ENCODE measurements at places on chromosomes 11 and 22.

DNA sequence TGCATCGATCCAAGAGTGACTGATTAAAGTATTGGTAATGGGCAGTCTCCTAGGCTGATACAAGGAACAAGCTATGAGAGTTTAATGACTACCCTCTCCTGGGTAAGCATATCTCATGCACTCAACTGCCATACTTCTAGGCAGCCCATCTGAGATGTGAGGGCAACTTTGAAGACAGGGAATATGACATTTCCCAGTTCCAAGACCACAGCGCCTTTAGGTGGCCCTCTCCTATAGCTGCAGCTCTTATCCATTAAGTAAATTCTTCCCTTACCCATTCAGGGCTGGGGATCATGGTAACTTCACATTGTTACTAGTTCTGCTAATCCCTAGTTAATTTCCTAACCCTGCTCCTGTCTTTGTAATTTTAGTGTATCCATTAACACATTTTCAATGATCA is 157.3 kb upstream of the CTSC start:
- H3K27me3 ChIP-seq = no peaks in the 10 kb centered on the region
- no peaks in the 10 kb centered on the region for H3K36me3 ChIP-seq
- no peak for DNase-seq
- H3K4me1 ChIP-seq = no peaks in the 10 kb centered on the region
- no peak overlapping the region for H3K4me3 ChIP-seq

DNA sequence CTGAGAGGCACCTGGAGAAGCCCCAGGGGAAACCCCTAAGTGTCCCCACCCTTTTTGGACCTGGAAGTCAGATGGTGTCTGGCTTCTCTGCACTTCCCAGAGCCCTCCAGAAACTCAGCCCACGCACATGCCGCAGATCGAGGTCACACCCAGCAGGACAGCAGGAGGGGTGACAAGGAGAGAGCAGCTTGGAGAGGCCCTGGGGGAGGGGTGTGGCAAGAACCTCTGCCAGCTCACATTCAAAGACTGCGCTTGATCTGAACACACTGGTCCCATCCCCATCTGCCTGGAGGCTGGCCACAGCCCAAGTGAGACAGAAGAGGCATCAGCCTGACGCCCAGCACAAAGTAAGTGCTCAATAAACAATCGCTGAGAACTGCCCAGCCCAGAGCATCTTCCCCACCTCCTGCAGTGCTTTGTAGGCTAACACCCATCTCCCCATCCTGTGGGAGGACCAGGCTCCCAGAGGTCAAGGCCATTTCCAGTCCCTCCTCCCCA is 21.4 kb downstream of the TMPRSS6 start:
- H3K36me3 ChIP-seq = no peaks in the 10 kb centered on the region
- H3K4me3 ChIP-seq = no peak overlapping the region
- peaks cover 5% of the 10 kb centered on the region for H3K4me1 ChIP-seq
- H3K27me3 ChIP-seq = no peaks in the 10 kb centered on the region
- DNase-seq = no peak

- no peaks in the 10 kb centered on the region for H3K36me3 ChIP-seq
- DNase-seq = no peak
- no peaks in the 10 kb centered on the region for H3K4me1 ChIP-seq
Measured at GRCh38 chr11:84384731-84385130, 1098.6 kb upstream of the CCDC90B start.

DNA sequence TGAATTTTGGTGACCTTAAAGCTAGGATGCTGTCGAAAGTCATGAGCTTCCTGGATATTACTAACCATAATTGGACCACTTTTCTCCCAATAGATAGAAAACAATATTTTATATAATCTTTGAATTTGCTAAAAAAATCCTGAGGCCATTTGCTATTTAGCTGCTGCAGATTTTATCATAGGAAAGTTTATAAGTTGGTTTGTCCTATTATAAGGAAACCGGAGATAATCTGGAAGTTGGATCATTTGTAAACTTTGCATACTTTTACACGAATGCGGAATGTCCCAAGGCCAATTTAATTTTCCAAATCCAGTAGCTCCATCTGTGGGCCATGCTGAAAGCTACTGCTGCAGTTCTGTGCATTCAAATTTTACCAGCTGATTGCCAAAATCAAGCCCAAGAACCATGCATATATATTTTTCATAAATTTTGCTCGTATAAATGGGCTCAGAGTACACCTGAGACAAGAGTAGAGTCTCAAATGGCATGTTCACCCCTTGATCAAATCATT is 378.3 kb downstream of the FAM181B start:
- no peak overlapping the region for H3K4me3 ChIP-seq
- DNase-seq = no peak
- H3K27me3 ChIP-seq = no peaks in the 10 kb centered on the region
- no peak overlapping the region for H3K27ac ChIP-seq

DNA sequence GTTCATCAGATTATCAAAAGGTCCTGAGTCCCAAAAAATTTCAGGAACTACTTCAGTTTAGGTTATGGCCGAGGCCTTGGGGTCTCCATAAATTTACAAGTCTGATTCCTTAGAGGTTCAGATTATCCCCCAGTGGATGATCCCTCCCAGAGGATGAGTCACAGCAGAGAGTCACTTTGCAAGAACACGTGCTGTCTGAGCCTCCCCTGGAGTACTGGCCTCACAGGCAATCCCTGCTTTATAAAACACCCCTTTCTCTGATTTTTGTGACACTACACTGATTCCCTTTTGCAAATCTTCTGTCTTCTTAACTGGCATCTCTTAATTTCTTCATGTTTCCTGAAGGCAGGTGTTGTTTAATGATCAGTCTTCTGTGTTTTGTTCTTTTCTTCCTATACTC is 45.3 kb downstream of the CCDC34 start:
- H3K27ac ChIP-seq = no peak overlapping the region
- H3K36me3 ChIP-seq = no peaks in the 10 kb centered on the region
- H3K4me3 ChIP-seq = no peak overlapping the region
- H3K4me1 ChIP-seq = no peaks in the 10 kb centered on the region
- H3K27me3 ChIP-seq = no peaks in the 10 kb centered on the region
- DNase-seq = no peak

DNA sequence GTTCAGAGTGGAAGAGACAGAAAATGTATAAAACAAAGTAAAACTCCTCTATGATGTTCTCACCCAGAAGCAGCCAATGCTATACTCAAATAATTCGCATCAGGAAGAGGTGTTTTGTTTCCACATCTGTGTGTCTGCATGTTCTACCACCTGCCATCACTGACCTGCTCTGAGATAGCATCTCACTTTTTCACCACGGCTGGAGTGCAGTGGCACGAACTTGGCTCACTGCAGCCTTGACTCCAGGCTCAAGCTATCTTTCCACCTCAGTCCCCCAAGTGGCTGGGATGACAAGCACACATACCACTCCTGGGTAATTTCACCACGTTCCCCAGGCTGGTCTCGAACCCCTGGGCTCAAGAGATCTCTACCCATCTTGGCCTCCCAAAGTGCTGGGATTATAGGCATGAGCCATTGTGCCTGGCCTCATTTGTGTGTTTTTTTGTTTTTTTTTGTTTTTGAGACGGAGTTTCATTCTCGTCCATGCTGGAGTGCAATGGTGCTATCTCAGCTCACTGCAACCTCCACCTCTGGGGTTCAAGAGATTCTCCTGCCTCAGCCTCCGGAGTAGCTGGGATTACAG is 14.4 kb downstream of the TALDO1 start:
- no peak overlapping the region for H3K27ac ChIP-seq
- DNase-seq = no peak
- no peak overlapping the region for H3K4me3 ChIP-seq
- peaks cover 78% of the 10 kb centered on the region for H3K36me3 ChIP-seq
- H3K4me1 ChIP-seq = peaks cover 4% of the 10 kb centered on the region

GRCh38 chr22:33707581-33707980 is 212.7 kb downstream of the LARGE1 start:
- no peak for DNase-seq
- no peak overlapping the region for H3K27ac ChIP-seq
- H3K4me1 ChIP-seq = no peaks in the 10 kb centered on the region
- no peak overlapping the region for H3K4me3 ChIP-seq
- no peaks in the 10 kb centered on the region for H3K36me3 ChIP-seq

GRCh38 chr11:78828676-78829075 is 254.0 kb upstream of the NARS2 start:
- DNase-seq = no peak
- no peaks in the 10 kb centered on the region for H3K36me3 ChIP-seq
- H3K27ac ChIP-seq = no peak overlapping the region
- H3K4me1 ChIP-seq = no peaks in the 10 kb centered on the region
- no peak overlapping the region for H3K4me3 ChIP-seq
- no peaks in the 10 kb centered on the region for H3K27me3 ChIP-seq

DNA sequence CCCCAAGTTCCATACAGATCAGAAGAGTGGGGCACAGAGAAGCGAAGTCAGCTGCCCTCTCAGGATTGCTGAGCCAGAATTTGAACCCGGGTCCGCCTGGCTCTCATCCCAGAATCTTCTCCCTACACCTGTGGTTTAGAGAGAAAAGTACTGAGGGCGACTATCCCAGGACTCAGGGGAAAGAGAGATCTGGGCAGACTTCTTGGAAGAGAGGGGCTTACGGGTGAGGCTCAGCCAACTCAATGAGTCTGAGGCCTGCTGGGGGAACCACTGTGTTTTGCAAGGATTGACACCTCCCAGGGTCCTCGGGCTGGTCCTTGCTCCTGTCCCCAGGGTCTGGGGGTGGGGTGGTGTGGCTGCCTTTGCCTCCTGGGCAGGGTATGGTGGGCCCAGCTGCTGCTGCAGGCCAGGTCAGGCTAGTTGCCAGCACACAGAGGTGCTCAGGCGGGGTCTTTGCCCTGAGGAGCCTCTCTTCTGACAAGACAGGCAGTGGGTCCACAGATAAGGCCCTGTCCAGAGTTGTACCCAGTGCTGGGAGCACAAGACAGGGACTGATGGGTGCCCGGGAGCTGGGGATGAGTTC is 1.2 kb downstream of the CAPN5 start:
- DNase-seq = no peak
- peaks cover 33% of the 10 kb centered on the region for H3K4me1 ChIP-seq
- H3K27ac ChIP-seq = no peak overlapping the region
- no peaks in the 10 kb centered on the region for H3K36me3 ChIP-seq
- no peaks in the 10 kb centered on the region for H3K27me3 ChIP-seq
- no peak overlapping the region for H3K4me3 ChIP-seq

GRCh38 chr22:46763051-46763705 is 728 bp downstream of the TBC1D22A start:
- H3K27ac ChIP-seq = peak overlapping the region; percentile 92
- DNase-seq = peak; percentile 15
- peaks cover 64% of the 10 kb centered on the region for H3K4me1 ChIP-seq
- no peaks in the 10 kb centered on the region for H3K27me3 ChIP-seq
- peak overlapping the region; percentile 77 for H3K4me3 ChIP-seq
- peaks cover 9% of the 10 kb centered on the region for H3K36me3 ChIP-seq

- no peak overlapping the region for H3K4me3 ChIP-seq
- H3K36me3 ChIP-seq = no peaks in the 10 kb centered on the region
- H3K27me3 ChIP-seq = peaks cover 4% of the 10 kb centered on the region
- DNase-seq = no peak
- H3K4me1 ChIP-seq = peaks cover 3% of the 10 kb centered on the region
Measured at GRCh38 chr11:70595452-70595851, 197.1 kb downstream of the CTTN start.

GRCh38 chr11:62433141-62433903 is 14.5 kb downstream of the SCGB1A1 start:
- H3K36me3 ChIP-seq = no peaks in the 10 kb centered on the region
- no peak for DNase-seq
- peaks cover 19% of the 10 kb centered on the region for H3K4me1 ChIP-seq
- no peak overlapping the region for H3K4me3 ChIP-seq

- no peak overlapping the region for H3K27ac ChIP-seq
- no peaks in the 10 kb centered on the region for H3K36me3 ChIP-seq
- no peak overlapping the region for H3K4me3 ChIP-seq
- H3K27me3 ChIP-seq = peaks cover 13% of the 10 kb centered on the region
- DNase-seq = no peak
Measured at GRCh38 chr11:69922596-69923111, 103.4 kb upstream of the FGF3 start.

DNA sequence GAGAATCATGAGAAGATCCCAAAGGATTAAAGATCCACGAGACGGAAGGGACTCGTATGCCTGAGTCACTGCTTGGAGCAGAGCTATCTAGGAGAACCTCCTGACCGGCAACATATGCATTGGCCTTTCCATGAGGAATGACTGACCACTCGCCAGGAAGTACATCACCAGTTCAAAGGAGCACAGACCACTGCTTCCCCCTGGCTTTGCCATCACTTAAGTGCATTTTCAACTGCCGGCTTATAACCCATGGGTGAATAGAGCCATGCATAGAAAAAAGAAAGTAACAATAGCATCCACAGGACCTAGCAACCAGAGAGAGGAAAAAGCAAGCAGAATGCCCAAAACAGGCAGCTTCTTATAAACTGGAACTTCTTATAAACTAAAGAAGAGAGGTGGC is 98.3 kb upstream of the ZC3H12C start:
- H3K36me3 ChIP-seq = no peaks in the 10 kb centered on the region
- no peak overlapping the region for H3K4me3 ChIP-seq
- H3K27ac ChIP-seq = no peak overlapping the region

DNA sequence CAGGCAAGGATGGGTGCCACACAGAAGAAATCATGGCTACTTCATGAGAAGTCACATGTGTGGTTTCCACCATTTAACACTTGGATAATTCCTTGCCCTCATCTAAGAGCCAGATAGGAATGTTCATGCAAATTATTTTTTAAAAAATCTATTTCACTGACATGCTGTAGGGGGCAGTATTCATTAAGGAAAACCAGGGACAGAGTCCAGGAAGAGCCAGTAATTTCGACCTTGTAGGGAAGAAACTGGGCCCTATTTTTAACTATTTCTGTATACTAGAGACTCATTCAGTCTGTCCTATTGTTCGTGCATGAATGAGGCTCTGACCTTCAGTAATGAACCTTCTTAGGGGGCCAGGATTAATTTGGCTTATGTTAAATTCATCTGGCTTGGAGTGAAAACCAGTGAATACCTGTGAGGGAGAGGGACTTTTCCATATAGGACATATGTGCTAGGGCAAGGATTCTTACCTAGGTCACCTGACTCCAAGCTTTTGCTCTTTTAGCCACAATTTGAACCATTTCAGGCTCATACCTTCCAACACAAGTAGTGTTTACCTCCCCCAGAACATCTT is 192.7 kb downstream of the NAV2 start:
- H3K4me3 ChIP-seq = no peak overlapping the region
- no peak overlapping the region for H3K27ac ChIP-seq
- no peaks in the 10 kb centered on the region for H3K36me3 ChIP-seq
- DNase-seq = no peak
- no peaks in the 10 kb centered on the region for H3K27me3 ChIP-seq

- no peaks in the 10 kb centered on the region for H3K27me3 ChIP-seq
- DNase-seq = no peak
- no peak overlapping the region for H3K4me3 ChIP-seq
- peaks cover 47% of the 10 kb centered on the region for H3K4me1 ChIP-seq
- no peak overlapping the region for H3K27ac ChIP-seq
- H3K36me3 ChIP-seq = peaks cover 16% of the 10 kb centered on the region
Measured at GRCh38 chr22:30421695-30422480, 3.7 kb upstream of the MTFP1 start.

- no peak for DNase-seq
- no peak overlapping the region for H3K4me3 ChIP-seq
- H3K27me3 ChIP-seq = no peaks in the 10 kb centered on the region
- no peaks in the 10 kb centered on the region for H3K36me3 ChIP-seq
Measured at GRCh38 chr11:132655187-132655855, 877.0 kb downstream of the OPCML start.
